Smooth muscle cell of bladder (primary cell): ENCODE measurements at places on chromosomes 1 and 21. TPM values are rescaled to one million over a fixed set of nuclear protein-coding genes. Genes with fewer than 3 reads are reported as not detected.

HSD3B2 gene
- not detected in 2 replicates for total RNA-seq

HDGF gene
- total RNA-seq, result 121 and 125 TPM in 2 replicates

RIPPLY3 gene
- total RNA-seq, result not detected in 2 replicates

NPHS2 gene
- not detected in 2 replicates for total RNA-seq

BACE2 gene
- 21.8 and 30.9 TPM in 2 replicates for total RNA-seq

AMY1A gene
- not detected in 2 replicates for total RNA-seq

SYTL1 gene
- total RNA-seq, result 0.14 and 0.18 TPM in 2 replicates

TINAGL1 gene
- 15.1 and 21.1 TPM in 2 replicates for total RNA-seq

CNR2 gene
- total RNA-seq, result not detected in 2 replicates
